ENCODE measurements at places on chromosomes 6 and 20. TPM values are rescaled to one million over a fixed set of nuclear protein-coding genes. Genes with fewer than 3 reads are reported as not detected.

GPLD1 gene
- polyA plus RNA-seq: 1.3 TPM

DZANK1 gene
- polyA plus RNA-seq: 0.83 TPM

LZTS3 gene
- polyA plus RNA-seq: 1.0 TPM

BTBD3 gene
- 0.10 TPM for polyA plus RNA-seq

HEY2 gene
- 0.39 TPM for polyA plus RNA-seq

ADIG gene
- polyA plus RNA-seq: not detected

GID8 gene
- 17.8 TPM for polyA plus RNA-seq

CGA gene
- polyA plus RNA-seq: not detected

TCP11 gene
- not detected for polyA plus RNA-seq

VGLL2 gene
- not detected for polyA plus RNA-seq

FILIP1 gene
- 0.02 TPM for polyA plus RNA-seq

PHACTR3 gene
- polyA plus RNA-seq: not detected

Data from CD4-positive, CD25-positive, alpha-beta regulatory T cell (primary cell).